NCI-H345 (cell line): ENCODE measurements at places on chromosomes 1 and 21.

DNA sequence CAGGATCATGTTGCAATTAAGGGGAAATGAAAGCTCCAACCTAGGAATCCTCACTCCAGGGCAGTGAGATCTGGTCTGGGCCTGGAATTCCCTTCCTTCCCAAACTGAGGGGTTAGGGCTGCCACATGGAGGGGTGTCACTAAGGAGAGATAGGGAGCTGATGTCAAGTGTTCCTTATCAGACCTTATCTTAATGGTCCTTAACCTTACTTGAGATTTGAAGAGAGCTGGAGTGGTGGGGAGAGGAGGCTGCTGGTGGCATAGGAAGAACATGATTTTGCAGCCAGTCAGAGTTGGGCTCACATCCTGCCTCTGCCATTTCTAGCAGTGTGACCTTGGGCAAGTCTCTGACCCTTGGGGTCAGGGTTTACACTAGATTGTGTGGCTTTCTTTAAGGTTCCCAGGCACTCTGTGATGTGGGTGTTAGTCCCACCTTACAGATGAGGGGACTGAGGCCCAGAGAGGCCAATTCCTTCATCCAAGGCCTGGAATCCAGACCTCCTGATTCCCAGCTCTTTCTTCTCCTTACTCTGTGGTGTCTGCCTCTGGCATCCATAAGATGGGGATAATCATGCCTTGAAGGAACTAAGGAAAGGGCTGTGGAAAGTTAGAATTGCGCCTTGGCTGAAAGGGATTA is 56.3 kb upstream of the SYNC start:
- DNase-seq, result no peak

- no peak for DNase-seq
These were observed 65.5 kb upstream of the LAPTM5 start for GRCh38 chr1:30822966-30823581.

DNA sequence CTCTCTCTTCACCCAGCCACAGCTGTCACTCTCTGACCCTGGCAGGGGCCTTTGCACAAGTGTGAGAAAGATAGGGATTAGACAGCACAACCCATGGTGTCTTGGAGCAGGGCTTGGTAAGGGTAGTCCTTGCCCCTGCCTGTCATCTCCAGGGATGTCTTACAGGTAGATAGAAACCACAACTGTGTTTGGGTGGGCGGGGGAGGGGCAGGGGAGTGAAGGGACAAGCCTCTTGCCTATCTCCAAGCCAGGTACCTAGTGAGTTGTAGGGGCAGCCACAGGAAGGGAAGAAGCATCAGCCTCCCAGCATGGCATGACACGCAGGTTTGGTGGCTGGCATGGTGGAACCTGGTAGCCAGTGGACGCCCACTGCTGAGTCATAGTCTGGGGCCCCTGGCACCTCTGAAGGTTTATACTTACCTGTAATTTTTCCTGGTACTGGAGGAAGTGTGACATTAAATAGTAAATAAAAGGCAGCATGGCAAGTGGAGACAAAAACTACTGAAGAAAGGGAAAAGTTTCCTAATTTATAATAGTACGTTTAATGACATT is 97.5 kb downstream of the CLEC20A start:
- no peak for DNase-seq

- DNase-seq, result no peak
These were observed 32.2 kb downstream of the WDR4 start for GRCh38 chr21:42847051-42847707.

DNA sequence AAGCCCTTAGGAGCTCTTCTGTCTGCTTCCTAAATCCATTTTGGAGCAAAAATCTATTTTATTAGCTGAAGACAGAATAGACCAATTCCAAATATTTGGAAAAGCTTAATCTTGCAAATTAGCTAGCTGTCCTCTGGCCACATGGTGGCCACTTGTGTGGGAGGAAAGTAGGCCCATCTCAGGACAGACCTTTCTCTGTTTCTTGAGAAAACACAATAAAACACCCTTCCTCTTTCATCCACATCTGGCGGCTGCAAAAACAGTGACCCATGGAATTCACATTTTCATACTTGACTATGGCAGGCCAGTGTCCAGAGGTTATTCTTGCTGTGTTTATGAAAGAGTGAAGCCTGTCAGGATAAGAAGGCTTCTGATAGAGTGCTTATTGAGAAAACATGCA is 275.6 kb downstream of the PLPP3 start:
- no peak for DNase-seq

GRCh38 chr1:12166834-12167492 is at the start of gene TNFRSF1B:
TSS of gene TNFRSF1B (plus strand) at chr1:12166991. CDS start at chr1:12167092, 101 bp downstream.
- peak; percentile 10 for DNase-seq

DNA sequence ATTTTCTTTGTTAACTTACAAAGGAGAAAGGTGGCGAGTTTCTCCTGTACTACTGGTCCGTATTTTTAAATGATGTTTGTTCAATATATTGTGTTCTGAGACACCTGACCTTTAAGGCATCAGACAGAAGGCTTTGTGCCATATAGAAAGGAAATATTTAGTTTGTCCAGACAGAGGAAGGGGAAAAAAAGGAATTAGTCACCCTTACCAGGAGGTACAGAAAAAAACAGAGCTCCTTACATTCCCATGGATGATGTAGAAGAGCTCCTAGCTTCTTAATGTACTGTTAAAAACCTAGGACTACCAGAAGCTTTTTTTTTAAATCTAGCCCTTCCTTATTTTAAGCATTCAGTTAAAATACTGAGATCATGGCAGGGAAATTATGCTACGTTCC is 12.4 kb upstream of the PODN start:
- DNase-seq, result no peak

- no peak for DNase-seq
These were observed 49.3 kb downstream of the COL18A1 start for GRCh38 chr21:45454060-45454925.

DNA sequence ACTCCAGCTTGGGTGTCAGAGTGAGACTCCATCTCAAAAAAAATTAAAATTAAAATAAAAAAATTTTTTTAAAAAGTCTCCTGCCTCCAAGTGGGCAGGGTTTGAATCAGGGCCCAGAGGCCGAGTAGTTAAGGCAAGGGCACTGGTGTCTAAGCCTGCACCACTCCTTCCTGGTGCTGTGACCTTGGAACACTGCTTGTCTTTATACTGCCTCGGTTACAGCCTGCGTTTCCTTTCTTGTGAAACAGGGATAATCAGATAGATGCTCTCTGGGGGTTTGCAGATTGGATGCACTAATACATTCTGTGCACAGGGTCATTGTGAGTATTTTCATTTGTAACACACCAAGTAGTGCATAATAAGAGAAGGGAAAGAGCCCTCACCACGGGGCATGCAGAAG is 58.4 kb upstream of the EFHD2 start:
- no peak for DNase-seq

DNA sequence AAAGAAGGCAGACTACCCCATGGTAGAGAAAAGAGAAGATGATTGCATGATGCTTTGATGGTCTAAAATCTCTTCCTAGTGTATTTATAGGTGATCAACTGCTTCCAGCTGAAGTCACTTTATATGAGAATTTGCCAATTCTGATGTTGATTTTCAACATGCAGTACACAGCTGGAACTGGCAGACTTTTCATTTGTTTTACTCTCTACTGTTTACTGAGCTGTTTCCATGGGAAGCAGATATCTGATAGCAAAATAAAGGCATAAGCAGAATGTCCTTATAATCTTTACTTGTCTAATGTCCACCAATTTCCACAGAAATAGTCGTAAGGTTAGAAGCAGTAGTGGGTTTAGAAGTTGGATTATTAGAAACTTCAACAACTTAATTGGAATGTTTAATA is 74.9 kb downstream of the SYDE2 start:
- no peak for DNase-seq

DNA sequence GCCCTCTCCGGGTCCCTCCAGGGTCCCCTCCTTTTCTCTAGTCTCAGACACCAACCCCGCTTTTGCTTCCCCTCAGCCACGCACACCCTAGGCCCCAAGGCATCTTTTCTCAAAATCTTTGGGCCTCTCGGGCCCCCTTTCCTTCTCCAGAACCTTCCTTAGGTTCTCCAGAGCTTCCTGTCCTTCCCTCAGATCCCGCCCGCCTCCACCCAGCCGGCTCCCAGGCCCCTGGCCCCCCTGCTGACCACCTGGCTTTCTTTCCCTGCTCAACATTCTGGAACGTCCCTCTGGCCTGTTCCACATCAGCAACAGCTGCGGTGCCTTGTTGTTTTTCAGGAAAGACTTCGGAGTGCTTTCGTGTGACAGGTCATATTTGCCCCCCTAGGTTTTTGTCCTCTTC is 1.2 kb downstream of the ZDHHC18 start:
- DNase-seq, result no peak

- no peak for DNase-seq
These were observed 237.9 kb downstream of the USP25 start for GRCh38 chr21:15967661-15968060.
